ENCODE measurements at places on chromosomes 11 and 22. TPM values are rescaled to one million over a fixed set of nuclear protein-coding genes. Genes with fewer than 3 reads are reported as not detected.
A peak's percentile ranks its signal among the peaks of the same experiment; 100 is the strongest.

GRCh38 chr11:95398437-95399112 lies 167.6 kb upstream of the SESN3 start:
- peak; percentile 46 for DNase-seq

- peak; percentile 89 for DNase-seq
These were observed 3.9 kb upstream of the CRY2 start for GRCh38 chr11:45843158-45843924.

- DNase-seq: no peak
These were observed 11.2 kb upstream of the SREBF2 start for GRCh38 chr22:41821471-41822316.

- no peak for DNase-seq
These were observed 723.2 kb downstream of the BRD1 start for GRCh38 chr22:49104434-49104833.

- no peak for DNase-seq
These were observed 9.6 kb downstream of the PRRG4 start for GRCh38 chr11:32839308-32839707.

GRCh38 chr11:6498121-6498520 lies 1.0 kb downstream of the DNHD1 start:
- no peak for DNase-seq

GRCh38 chr22:48885919-48886305 lies 941.8 kb downstream of the BRD1 start:
- no peak for DNase-seq

DNA sequence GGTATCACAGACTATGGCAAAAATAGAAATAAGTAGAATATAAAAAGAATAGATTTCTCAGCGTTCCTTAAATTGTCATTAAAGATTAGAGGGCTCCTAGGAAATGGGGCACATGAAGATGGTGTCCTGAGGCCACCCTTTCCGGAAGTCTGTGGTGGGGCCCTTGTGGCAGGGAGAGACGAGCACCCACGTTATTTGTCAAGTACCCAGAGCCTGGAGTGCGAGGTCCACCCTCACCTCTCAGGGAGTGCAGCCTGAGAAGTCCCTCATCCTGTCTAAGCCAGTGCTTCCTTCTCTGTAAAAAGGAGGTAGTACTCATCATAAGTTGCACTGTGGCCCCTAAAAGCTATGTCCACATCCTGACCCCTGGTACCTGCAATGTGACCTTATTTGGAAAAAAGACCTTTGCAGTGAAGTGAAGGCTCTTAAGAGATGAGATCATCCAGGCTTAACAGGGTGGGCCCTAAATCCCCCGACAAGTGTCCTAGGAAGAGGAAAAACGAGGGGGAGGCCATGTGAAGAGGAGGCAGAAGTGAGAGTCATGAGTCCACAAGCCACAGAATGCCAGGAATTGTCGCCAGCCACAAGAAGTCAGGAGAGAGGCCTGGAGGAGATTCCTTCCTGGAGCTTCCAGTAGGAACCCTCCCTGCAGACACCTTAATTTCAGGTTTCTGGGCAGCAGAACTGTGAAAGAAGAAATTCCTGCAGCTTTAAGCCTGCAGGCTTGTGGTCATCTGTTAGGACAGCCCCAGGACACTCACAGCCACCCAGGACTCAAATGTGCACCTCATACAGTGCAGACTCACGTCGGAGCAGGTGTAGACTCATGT lies 76.8 kb upstream of the CCND1 start:
- DNase-seq: peak; percentile 71

GRCh38 chr11:15710580-15711275 lies 596.0 kb downstream of the INSC start:
- no peak for DNase-seq

- no peak for DNase-seq
These were observed 1.5 kb upstream of the UBASH3B start for GRCh38 chr11:122653916-122654585.

GRCh38 chr11:128745311-128746136 lies 51.7 kb downstream of the FLI1 start:
- DNase-seq: peak; percentile 3

- no peak for DNase-seq
These were observed 107.8 kb upstream of the CHORDC1 start for GRCh38 chr11:90330632-90331031.

DNA sequence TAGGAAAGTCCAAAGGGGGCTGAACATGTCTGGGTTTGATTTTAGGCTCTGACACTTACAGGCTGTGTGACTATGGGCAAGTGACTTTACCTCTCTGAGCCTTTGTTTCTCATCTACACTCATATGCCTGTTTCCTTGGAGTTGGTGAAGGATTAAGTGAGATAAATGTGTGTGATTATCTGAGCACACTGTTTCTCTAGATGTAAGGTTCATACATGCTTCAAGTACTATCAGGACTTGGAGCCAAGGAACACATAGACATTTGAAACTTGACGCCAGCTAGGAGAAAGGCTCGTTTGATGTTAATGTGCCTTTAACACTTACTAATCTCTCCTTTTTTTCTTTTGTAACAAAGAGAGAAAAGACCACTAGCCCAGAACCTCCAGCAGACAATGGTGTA lies 9.7 kb downstream of the CRYBB1 start:
- DNase-seq: no peak

- no peak for DNase-seq
These were observed 75.8 kb downstream of the BUD13 start for GRCh38 chr11:116697011-116697410.

- peak; percentile 19 for DNase-seq
These were observed 8.7 kb upstream of the MPPED2 start for GRCh38 chr11:30594646-30595411.

DNA sequence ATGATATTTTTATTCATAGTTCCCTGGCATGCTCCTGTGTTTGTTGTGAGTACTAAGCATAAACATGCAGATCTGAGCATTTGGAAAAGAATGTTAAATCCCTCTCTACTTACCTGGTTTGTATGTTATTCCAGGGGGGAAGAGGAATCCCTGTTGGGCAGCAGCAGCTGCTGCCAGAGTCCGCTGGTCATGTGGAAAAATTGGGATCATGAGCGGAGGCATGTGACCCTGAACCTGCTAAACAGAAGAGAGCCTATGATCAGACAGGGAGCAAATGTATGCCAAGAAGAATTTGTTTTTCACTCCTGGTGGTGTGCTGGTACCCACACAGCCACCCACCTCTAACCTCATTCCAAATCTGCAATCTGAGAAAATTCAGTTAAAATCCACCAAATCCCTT lies 244.7 kb downstream of the SOX6 start:
- DNase-seq: peak; percentile 88

GRCh38 chr11:30489511-30489910 lies 96.6 kb downstream of the MPPED2 start:
- no peak for DNase-seq

DNA sequence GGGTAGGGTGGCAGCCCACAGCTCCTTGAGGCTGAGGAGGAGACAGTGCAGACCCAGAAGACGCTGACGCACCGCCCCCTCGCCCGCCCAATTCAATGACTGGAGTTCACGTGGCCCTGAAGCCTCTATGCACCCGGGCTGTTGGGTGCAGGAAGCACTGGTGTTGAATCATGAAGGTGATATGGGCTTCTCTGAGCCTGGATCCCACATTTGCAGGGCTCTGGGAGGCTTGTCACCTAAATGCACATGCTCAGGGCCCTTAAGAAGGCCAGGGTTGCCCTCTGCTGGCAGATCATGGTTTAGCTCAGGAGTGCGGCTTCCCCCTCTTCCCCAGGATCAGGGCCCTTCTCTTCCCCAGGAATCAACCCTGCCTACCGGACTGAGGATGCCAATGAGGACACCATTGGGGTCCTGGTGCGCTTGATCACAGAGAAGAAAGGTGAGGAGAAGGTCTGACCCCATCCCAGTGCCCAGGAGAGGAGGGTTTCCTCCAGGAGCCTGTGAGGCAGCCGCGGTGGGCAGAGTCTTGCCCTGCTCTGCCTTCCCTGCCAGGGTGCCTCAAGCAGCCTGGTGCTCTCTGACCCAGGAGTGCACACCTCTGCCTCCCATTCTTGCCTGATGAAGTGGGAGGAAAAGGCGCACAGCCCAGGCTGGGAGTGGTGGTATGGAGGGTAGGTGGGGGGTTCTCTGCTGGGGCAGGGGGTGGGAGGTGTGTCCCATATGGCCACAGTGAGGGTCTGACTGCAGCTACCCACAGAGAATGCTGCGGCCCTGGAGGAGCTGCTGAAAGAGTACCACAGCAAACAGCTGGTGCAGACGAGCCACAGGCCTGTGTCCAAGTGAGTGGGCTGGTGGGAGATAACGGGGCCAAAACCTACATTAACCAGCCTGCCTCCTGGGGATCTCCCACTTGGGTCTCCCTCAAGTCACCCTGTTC lies 17.5 kb downstream of the RELT start:
- peak; percentile 88 for DNase-seq

DNA sequence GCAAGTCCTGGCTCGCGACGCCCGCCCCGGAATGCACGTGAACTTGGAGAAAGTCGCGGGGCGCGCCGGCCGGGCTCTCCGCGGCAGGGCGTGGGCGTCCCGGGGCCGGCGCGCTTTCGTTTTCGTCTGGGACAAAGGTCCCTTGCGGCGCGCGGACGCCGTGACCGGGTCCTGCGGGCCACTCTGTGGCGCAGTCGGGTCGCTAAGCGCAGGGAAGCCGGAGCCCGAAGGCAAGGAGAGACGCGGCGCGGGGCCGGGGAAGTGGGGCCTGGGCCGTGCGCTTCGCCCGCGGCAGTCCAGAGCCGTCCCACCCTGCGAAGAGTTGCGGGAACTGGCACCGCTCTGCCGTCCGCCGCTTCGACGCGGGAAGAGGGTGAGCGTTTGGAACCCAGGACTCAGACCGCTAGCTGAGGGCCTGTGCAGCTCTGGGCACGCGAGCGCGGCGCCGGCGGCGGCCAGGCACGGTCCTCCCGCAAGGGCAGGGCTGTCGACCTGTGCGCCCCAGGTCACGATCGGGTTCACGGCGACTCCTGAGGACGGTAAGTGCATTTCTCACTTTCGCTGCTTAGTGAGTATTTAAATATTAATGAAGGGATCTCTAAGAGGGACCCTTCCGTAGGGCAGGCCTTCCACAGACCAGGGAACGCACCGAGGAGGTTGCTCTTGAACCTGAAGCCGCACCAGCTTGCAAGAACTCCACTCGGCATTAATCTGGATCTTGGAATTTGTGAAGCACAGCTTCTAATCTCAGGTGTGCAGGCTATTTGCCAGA lies 78.0 kb upstream of the PPARA start:
- DNase-seq: peak; percentile 41

The NLRP6 gene
- not detected for total RNA-seq

The OR52L1 gene
- total RNA-seq: not detected

The GLB1L2 gene
- 0.48 TPM for total RNA-seq

The RPS6KA4 gene
- 42.0 TPM for total RNA-seq

The UPK2 gene
- not detected for total RNA-seq

The ZNRF3 gene
- 4.6 TPM for total RNA-seq

The VSTM5 gene
- not detected for total RNA-seq

The UCP3 gene
- total RNA-seq: not detected

The MRGPRX2 gene
- not detected for total RNA-seq

The OR5L2 gene
- total RNA-seq: not detected

The INCENP gene
- total RNA-seq: 61.8 TPM

The LRRC56 gene
- 0.11 TPM for total RNA-seq

The C11orf68 gene
- total RNA-seq: 7.8 TPM

The ZP1 gene
- total RNA-seq: not detected

The TMEM151A gene
- 1.8 TPM for total RNA-seq

The TMEM86A gene
- 5.3 TPM for total RNA-seq

Measured in SK-MEL-5 (cell line).